ENCODE measurements at places on chromosomes 6 and 20. TPM values are rescaled to one million over a fixed set of nuclear protein-coding genes. Genes with fewer than 3 reads are reported as not detected.

GRCh38 chr20:41437836-41438235, 71.2 kb upstream of the EMILIN3 start:
- DNase-seq: no peak

CCND3 gene
- 125 TPM for total RNA-seq

GRCh38 chr6:148516217-148516616, 173.6 kb downstream of the SASH1 start:
- no peak for DNase-seq

AKAP7 gene
- total RNA-seq: 18.7 TPM

GRCh38 chr6:12578751-12579150, 137.8 kb upstream of the PHACTR1 start:
- DNase-seq: no peak

GRCh38 chr6:121627761-121628160, 192.3 kb downstream of the GJA1 start:
- DNase-seq: no peak

CGA gene
- total RNA-seq: not detected

- DNase-seq: no peak
These were observed 190.4 kb downstream of the OGFRL1 start for GRCh38 chr6:71478834-71479541.

- DNase-seq: no peak
These were observed 63.2 kb upstream of the BEND6 start for GRCh38 chr6:56891754-56892153.

DNA sequence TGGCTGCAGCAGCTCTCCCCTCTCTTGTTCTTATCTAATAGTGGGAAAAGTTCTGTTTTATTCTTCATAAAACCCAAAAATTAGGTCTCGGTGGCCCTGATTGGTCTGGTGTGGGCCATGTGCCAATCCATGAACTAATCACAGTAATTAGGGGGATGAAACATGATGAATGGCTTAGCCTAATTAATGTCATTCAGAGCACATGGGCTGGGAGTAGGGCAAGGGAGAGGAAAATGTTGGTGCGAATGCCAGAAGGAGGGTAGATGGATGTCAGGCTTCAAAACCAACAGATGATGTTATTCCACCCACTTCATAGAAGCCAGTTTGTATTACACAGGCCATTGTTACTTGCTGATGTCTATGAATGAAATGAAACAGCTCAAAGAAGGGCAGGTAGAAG, 46.5 kb downstream of the PLEKHG1 start:
- no peak for DNase-seq

BLCAP gene
- 60.6 TPM for total RNA-seq

DNA sequence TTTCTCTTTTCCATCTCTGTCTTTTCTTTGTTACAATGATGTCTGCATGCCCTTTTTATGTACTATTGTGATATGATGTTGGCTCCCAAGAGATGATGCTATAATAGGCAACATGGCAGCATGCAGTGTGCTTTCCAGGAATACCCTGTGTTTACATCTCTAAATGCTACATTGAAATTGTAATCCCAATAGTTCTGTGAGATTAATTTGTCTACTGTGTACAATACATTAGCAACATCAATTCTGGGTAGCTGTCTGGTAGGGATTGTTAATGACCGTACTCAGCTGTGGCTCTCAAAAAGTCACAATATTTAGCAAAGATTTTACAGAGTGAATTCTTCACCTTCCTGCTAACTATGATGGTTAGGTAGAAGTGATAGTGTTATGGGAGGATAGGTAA, 225.6 kb upstream of the MMS22L start:
- DNase-seq: no peak

GRCh38 chr6:92052513-92052912, 1366.8 kb downstream of the EPHA7 start:
- DNase-seq: no peak

DNA sequence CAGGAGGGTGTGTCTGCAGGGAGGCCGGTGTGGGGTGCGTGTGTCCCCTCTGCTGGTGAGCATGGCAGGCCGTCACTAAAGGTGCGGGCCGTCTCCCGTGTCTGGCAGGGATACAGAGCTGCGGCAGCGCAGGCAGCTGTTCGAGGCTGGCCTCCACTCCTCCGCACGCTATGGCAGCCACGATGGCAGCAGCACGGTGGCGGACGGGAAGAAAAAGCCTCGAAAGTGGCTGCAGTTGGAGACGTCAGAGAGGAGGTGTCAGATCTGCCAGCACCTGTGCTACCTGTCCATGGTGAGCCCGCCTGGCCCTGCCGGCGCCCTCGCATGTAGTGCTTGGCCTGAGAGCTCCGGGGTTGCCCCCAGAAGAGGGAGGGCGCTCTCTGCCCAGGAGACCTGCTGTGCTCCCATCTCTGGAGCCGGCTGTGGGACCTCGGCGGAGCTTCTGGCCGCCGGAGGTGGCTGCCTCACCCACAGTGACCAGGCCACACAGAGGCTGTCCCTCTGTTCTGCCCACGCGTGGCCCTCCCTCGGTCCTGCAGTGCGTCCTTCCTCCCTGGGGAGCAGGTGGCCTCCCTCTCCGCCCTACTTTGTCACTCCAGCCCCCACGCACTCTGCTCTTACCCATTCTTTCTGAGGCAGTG, 149.6 kb downstream of the DTNBP1 start:
- no peak for DNase-seq

GRM1 gene
- total RNA-seq: 0.36 TPM

GRCh38 chr20:33686100-33686983, at the start of gene E2F1:
TSS of gene E2F1 (minus strand) at chr20:33686385. CDS start at chr20:33686264, 121 bp downstream.
- DNase-seq: peak; percentile 97

MCCD1 gene
- total RNA-seq: not detected

DNA sequence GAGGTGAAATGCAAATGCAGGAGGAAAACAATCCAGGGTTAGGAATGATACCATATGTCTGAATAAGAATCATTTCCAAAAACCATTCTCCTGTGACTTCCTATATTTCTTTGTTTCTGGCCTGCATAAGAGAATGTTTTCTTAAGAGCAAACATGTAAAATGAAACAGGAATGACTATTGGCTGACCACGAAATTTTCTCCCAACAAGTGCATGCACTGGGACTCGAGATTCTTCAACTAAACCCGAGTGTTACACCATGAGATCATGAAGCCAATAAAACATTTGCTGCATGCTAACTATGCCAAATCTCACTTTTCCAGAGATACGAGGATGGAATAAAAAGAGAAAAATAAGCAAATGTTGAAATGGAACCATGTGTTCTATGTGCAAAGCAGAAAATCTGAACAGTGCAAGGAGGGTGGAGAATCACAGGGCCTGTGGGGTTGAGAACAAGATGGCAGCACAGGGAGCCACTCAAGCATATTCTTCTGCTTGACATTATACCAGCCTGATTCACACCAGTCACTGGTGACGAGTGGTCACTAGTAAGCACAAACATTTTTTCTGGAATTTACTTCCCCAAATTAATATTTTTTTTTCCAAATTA, 212.2 kb upstream of the FOXA2 start:
- no peak for DNase-seq

- no peak for DNase-seq
These were observed 10.1 kb upstream of the ZBTB12 start for GRCh38 chr6:31911826-31912585.

DNA sequence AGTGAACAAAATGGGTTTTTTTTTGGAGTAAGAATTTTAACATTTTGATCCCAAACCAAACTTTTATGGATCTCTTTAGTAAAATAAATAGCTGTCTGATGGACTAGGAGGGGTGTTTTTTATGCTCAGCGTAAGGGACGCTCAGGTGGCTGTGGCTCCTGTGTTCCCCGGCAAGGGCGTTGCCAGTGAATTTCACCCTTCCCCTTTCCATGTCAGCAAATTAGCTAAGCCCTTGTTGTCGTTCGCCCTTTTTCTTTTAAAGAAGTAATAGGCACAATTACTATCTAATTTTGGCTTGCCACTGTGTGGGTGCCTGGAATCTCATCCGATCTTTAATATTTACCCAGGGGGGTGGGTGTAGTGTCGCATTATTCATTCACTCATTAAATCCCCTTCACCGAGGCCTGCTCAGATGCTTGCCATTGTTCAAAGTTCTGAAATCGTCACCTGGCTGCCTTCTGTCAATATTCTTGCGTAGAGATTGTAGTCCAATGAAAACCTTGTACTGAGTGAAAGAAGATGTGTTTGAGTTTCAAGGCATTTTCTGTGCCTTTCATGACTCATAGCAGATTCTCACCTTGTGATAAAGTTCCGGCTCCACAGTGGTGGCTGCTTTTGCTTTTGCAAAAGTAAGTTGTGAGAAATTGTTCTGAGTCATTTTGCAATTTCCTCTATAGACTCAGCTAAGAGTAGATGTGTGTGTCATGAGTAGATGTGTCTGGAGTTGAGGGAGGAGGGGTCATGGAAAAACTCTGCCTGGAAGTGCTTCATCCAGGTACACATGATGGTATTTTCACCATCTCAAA, 40.0 kb upstream of the CLDN20 start:
- DNase-seq: no peak

- no peak for DNase-seq
These were observed 33.7 kb upstream of the SUMO4 start for GRCh38 chr6:149366267-149366921.

- DNase-seq: no peak
These were observed 134.2 kb upstream of the IFNGR1 start for GRCh38 chr6:137353346-137353745.

GRCh38 chr20:6632187-6632586, 135.3 kb upstream of the BMP2 start:
- DNase-seq: no peak

DNA sequence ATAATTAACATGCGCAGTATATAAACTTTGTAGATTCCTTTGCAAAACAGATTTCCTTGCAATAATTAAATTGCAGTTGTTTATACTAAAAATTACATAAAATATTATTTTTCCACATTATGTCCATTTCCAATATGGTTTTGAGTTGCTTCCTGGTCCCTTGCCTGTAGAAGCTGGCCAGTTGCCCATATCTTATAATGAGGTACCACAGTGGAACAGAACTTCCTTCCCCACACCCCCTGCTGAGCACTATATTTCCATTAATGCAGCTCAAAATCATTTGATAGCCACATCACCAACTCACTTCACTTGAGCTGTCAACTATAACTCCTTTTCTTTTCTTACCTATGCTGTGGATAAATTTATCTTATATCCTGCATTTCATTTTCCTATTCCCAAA, 194.6 kb downstream of the DST start:
- no peak for DNase-seq

GRCh38 chr6:133254552-133255228, 13.5 kb downstream of the EYA4 start:
- DNase-seq: no peak

- no peak for DNase-seq
These were observed 449.6 kb downstream of the C6orf118 start for GRCh38 chr6:164859816-164860215.

LGSN gene
- total RNA-seq: not detected

TMEM244 gene
- not detected for total RNA-seq

DNA sequence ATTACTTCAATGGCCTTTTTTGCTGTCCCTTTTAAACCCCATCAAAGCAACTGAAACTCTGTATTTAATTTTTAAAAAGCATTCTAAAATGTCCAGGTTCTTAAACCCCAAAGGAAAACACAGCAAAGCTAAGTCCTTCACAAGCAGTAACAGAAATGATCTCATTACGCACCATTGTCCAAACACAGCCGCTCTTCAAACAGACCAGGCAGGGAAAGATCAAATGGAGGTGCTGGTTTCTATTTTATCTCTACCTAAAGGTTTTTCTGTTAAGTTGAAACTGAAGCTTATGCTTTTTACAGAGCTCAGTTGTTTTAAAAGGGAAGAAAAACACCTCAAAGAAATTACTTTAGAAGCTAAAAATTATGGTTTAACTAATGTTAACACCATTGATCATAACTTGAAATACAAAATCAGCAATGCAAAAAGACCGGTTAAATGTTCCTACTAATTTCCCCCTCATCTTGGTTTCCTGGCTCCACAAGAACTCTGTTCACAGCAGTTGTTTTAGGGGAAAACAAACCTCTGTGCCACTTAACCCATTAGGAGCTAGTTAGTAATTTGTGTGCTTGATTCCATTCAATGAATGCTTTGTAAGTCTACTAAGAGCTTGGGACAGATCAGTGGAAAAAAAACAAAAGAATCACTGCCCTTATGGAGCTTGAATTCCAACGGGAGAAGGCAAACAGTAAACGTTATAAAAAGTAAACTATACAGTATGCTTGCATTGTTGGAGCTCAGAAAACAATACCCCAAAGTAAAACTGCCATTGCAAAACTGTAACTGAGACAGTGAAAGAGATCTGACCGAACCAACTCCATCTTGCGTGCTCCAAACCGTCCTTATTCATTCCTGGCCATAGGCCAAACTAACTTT, 87.4 kb downstream of the CD24 start:
- DNase-seq: no peak

GRCh38 chr6:166910601-166911000, 45.7 kb downstream of the RNASET2 start:
- DNase-seq: no peak

BPIFA1 gene
- not detected for total RNA-seq

PXMP4 gene
- total RNA-seq: 6.7 TPM

DNA sequence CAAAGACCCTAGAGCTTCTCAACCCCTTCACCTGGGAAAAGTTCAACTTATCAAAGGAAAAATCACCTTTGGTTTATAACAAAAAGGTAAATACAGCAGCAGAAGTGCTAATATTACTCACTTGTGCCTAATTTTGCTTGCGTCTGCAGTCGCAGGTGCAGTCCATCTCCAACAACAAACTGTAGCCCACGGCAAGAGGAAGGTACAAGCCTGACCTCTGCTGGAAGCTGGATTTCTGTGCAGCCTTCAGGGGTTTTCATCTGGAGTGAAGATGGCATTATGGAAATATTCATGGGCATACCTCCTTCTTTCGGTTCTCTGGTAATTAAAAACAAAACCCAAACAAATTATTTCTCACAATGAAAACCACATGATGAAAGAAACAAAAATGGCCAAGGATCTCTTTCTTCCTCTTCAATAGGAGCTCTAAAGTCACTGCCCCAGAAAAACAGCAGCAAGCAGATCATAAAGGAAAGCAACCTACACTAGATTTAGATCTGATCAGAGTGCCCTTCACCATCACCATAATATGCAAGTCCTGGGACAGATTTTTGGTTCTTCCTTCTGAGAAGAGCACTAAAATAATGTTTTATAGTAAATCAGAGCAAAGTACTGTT, 7.8 kb downstream of the UBE3D start:
- DNase-seq: no peak

All from sigmoid colon (tissue), 7 donors.